ENCODE measurements at places on chromosomes 2 and 18.

- DNase-seq = no peak
These were observed 225.7 kb upstream of the FOSL2 start for GRCh38 chr2:28166956-28167355.

GRCh38 chr2:40658941-40659340, 207.1 kb upstream of the SLC8A1 start:
- DNase-seq = peak; percentile 31

DNA sequence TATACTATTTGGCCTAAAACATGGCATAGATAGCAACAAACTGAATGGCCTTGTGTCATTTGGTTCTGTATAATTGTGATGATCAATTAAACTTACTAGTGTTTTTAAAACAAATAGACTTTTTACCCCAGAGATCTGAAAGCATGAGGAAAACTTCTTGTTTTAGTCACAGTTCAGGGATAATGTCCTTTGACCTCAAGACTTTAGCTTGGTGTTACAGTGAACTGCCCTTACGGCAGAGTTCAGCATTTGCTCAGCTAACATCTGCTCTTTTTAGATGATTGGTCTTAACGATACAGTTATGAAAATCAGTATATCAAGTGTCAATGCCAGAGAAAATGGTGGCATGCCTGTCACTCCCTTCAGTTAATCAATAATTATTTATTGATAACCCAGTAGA, 429.2 kb downstream of the PARD3B start:
- DNase-seq = no peak

DNA sequence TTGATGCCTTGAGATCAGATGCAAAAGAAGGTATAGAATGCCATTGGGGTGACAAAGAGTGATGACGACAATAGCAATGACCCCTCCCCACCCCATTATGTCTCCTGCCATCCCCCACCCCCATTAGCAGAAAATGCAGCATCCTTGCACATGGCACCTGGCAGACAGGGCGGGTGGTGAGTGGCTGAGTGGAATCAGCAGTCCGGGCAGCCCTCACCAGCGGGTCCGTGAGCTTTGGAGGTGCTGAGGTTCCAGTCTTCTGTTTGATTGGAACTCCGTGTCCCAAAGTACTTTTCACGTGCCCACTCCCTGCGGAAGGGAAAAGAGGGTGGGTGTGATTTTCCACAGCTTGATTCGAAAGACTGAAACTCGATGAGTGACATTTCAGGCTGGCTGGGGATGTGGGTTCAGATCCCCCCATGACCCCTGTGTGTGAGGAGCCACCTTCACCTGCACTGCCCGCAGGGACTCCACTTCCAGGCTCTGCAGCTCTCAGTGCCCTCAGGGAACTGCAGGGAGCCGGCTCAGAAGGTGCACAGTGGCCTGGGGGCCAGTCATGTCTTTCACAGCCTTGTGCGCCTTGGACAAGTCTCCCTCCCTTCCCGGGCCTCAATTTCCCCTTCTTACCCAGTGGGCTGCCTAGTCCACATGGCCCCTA, 130.9 kb downstream of the GLI2 start:
- DNase-seq = no peak

DNA sequence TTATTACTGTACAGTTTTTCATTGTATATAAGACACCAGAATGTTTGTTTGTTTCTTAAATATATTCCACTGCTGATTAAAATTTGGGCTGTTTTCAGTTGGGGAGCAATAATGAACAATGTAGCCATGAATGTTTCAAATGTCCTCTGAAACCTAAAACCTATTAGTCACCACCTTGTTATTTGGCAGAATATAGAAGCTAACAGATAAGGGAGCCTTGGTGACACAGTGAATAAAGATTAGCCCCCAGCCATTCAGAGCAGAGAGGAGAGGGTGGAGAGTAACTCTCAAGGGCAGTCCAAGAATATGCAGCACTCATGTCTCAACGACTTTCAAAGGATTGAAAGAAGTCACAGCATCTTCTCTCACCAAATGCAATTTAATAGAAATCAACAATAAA, 43.1 kb upstream of the ATP8B1 start:
- DNase-seq = no peak

GRCh38 chr2:238633426-238634328, 206.9 kb downstream of the ASB1 start:
- DNase-seq = no peak

GRCh38 chr2:199629301-199629700, 171.6 kb upstream of the SATB2 start:
- DNase-seq = no peak

GRCh38 chr2:12099374-12099773, 352.9 kb downstream of the LPIN1 start:
- DNase-seq = no peak

DNA sequence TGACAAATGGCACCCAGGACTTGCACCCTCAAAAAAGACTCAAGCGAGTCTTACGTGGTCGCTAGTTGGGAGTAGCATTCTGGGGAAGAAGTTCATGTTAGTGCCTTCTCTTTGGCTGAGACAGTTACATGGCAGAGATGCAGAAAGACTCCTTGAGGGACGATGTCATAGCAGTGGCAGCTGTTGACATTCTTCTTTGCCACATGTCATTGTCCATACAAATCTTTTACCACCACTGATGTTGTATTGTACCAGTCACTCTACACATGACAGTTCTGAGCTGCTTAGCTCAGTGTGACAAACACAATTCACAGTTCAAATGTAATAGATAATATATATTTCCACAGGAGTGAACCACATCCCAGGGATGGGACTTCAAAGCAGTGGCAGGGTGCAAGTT, 197.1 kb downstream of the TCF4 start:
- no peak for DNase-seq

DNA sequence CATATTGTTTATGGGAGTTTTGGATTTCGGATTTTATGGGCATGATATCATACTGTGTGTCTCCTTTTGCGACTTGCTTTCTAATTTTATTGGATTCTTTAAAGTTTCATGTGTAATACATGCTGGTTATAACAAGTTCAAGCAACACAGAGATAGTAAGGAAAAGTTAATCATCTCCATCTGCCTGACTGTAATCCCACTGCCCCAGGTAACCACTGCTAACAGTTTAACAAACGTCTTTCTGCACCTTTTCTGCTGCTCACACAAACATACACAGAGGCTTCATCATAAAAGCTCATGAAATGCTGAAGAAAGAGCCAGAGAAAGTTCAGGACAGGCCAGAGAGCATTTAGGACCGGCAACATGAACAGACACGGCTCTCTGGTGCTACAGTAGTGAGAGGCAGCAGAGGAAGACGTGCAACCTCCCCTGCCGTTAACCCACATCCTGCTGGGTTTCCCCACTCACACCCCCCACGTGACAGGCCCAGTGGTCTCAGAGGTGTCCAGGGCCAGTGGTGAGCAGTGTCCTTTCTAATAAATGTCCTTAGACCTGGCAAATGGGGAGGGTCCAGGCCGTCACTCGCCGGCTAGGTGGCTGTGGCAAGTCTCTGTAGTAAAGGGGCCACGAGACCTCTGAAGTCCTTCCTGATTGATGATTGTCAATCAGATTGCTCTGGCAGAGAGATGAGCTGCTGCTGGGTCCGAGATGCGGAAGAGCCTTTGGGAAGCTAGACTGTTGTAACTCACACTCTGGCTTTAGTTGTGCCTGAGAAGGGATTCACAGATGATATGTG, 43.0 kb upstream of the SLC1A4 start:
- DNase-seq = no peak

DNA sequence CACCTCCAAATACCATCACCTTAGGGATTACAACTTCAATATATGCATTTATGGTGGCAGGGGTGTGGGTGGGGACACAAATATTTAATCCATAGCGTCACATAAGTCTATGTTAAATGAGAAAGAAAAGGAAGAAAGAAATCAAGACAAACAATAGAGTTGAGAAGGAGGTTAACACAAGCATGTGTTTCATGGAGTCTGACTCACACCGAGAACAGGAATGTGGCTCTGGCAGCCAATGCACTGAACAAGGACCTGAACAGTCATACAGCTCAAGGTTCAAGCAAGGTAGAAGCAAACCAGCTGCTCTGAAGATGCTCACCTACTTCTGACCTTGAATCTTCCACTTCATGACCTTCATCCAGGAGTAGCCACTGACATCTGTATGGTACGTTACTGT, 36.2 kb upstream of the LPIN1 start:
- no peak for DNase-seq

DNA sequence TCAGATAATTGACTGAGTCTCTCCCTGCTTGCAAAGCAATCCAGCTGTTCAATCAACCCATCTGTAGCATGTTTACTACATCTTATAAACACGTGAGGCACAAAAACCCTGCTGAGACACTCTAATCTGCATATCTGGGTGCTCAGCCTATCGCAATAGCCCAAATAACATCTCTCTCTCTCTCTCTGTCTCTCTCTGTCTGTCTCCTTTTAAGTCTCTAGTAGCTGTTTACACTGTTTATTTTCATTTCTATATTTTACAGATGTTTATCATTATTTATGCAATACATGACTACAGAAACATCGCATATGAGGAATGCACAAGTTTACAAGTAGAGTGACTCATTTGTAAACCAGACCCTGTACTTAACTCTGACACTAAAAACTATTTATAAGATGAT, 422.1 kb upstream of the DSEL start:
- no peak for DNase-seq

GRCh38 chr2:144434425-144435222, 85.3 kb downstream of the ZEB2 start:
- no peak for DNase-seq

DNA sequence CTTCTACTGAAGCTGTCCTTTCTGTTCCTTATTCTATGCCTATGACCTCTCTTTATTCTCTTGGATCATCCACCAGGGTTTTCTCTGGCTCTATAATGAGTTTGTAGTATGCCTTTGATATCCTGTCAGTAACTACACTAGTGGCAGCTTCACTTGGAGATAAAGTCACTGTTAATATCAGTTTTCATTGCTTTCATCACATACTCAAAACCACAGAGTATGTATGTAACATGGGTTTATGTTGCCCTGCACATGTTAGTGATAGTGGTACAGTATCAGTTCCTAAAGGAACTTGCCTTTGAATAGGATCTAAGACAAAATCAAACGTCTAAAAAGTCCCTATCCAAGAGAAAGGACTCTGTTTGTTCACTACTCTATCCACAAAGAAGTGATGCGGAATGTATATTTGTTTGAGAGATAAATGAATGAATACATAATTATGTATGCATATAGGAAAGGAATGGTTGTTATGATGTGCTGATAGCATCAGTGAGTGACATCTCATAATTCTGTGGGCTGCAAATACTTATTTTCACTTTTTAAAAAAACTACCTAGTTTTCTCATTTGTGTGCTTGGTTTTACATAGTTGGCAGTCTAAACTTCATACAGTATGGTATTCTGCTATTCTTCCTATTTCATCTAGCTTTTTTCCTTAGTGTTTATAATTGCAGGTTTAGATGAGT, 45.1 kb downstream of the TET3 start:
- no peak for DNase-seq

- DNase-seq = no peak
These were observed 48.1 kb downstream of the SH3BP4 start for GRCh38 chr2:234999740-235000425.

GRCh38 chr2:98453531-98453930, 8.9 kb downstream of the INPP4A start:
- no peak for DNase-seq

- DNase-seq = no peak
These were observed 383.6 kb upstream of the SALL3 start for GRCh38 chr18:78595924-78596573.

GRCh38 chr2:173614265-173614930, 259.7 kb downstream of the CDCA7 start:
- DNase-seq = no peak

DNA sequence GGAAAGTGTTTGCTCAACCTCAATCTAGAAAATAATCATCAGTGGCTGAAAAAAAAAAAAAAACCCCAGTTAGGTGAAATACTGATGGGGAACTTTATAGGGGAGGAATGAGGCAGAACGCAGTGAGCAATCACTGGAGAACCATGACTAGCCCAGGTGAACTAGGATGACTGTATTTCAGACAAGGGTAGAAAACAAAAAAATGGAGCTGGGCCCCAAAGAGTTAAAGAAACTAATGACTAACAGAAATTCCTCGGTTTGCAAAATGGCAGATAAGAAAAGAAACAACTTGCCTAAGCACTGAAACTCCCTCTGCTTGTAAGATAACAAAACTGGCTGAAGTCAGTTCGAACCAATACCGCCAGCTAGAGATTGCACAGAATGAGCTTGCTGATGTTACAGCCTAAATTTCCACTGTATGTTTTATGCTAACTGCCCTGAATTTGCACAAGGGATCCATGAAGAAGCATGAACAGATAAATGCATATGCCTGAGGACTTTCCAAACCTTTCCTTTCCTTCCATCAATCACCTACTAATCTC, 245.9 kb downstream of the METTL4 start:
- no peak for DNase-seq

DNA sequence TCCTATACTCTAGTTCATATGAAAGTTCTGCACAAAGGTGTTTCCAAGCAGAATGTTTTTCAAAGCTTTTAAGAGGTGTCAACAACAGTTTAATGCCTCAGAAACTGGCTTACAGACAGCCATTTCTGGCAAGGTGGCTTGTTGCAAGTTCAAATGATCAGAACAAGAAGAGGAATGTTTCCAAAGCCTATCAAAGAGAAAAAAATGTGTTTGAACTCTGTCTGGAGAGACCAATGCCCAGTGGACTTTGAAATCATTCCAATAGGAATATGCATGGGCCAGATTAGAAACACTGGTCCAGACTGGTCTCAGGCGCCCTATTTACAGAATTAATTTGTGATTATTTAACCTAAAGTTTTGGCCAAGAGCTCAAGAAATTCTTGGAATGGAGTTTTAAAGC, 106.2 kb downstream of the CPS1 start:
- DNase-seq = no peak
